Brain pericyte (primary cell): ENCODE measurements at places on chromosomes 12 and 14.

DNA sequence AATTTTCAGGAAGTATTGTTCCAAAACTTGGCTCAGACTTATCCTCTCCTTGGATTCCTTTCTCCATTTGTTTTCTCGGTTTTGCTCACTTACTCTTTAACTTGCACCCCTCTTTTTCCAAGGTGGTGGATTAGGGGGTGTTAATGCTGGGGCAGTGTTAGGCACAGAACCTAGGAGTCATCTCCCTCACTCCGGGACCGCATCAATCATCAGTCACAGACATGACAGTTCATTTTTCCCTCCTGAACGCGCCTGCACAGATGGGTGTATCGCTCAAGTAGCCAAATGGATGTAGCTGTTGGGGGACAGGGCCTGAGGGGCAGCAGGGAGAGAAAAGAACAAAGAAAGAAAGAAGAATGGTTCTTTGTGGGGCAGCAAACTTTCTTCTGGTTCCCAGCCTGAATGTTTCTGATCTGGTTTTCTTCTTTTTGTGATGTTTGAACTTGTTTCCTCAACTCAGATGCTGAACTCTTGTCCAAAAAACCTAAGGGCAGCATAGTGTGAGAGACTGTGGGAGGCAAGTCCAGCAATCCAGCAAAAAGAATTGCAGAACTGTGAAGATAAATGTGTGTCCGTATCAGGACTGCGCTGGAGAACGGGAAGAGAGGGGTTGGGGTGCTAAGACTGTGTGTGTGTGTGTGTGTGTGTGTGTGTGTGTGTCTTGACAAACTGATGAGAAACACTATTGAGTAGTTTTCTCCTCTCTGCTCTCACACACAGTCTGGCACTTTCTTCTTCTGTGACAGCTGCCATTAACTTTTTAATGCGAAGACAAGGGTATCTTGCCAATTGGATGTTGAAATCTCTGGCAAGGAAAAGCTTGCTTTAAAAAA, 131.1 kb downstream of the FBXL14 start:
- no peak for DNase-seq

DNA sequence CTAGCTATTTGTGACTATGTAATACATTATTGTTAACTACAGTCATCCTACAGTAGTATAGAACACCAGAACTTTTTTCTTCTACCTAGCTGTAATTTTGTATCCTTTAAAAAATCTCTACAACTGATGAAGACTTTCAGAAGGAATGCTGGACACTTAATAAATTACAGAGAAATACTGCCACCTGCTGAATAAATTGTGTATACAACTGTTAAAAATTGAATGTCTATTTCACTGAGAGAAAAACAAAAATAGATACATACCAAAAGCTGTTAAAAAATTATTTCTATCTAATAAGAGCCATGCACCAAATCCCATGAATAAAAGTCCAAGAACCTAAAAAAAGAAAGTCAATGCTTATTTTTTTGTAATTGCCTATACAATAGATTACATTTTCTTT, 6.6 kb downstream of the TSPAN19 start:
- DNase-seq, result no peak

GRCh38 chr14:51962711-51963110, 26.6 kb upstream of the RTRAF start:
- no peak for DNase-seq

DNA sequence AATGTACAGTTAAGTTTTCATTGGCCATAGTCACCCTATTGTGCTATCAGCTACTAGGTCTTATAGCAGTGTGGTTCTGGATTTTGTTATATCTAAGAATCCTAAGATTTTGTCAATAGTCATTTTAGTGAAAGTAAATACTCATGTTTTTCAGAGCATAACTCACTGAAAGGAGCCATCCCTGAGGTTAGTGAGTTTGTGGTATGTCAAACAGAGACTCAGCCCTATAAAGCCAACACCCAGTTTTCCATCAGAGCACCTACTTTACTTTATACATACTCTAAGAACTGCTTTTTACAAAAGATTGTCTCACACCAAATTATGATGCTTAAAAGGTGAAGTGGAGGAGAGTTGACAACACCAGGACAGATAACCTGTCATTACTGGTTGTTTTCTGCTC, 686.3 kb upstream of the LRFN5 start:
- DNase-seq, result no peak

DNA sequence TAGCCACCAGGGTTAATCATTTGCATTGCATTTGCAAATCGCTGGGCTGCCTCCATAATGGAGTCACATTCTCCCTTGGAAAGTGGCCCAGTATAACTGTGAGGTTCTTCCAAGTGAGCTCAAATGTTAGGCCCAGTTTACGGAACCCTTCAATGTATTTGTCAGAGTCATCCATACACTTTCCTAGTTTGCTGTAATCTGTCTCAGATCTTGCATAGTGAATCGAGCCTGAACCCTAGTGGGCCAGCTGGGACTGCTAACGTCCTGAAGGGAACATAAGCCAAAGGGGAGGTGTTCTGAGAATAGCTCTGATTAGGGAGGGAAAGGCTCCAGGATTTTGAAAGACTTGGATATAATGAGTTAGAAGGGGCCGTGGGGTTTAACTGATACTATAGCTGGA, 406.3 kb downstream of the SLC6A15 start:
- DNase-seq, result no peak

- DNase-seq, result no peak
These were observed 2.2 kb upstream of the NFKBIA start for GRCh38 chr14:35406506-35407305.

DNA sequence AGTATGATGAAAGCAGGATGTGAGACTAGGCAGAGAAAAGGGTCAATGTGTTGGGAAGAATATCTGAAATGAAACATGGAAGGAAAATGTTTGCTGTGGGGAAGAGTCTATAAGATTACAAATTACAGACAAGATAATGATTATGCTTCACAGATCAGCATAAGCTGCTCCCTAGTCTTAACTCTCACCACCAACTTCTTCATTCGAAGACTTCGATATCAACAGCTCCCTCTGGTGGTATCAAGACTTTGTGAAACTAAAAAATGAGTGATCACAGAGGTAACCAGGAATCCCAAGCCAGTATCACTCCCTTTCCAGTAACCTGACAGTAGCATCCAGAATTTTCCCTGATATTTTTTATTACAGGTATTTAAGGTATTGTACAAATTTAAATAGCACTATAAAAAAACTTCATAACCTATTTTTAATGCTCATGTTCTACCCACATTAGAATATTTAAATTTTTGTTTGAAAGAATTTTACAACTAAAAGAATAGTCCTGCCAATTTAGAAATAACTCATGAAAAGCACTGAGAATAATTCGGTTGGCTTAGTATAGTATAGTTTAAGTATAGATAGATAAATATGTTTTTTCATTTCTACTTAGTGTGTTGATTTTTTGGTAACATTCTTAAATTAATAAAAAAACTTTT, 84.4 kb downstream of the C2CD5 start:
- no peak for DNase-seq

DNA sequence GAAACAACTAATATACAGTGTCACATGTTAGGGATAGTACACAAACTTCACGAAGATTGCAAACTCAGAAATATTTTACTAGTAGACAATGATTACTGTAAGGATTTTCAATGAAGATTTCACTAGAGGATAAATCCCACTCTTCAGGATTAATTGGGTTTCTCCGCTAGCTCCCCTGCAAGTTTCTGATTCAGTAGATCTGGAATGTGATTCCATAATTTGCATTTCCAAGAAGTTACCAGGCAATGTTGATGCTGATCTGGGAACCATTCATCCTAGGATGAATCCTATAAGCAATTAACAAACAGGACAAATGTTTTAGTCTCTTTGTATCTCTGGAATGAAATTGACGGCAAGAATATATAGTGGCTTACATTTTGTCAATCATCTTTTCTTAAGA, 272.4 kb downstream of the ALX1 start:
- no peak for DNase-seq

GRCh38 chr14:105748204-105748578, 221.8 kb downstream of the TMEM121 start:
- DNase-seq, result no peak

DNA sequence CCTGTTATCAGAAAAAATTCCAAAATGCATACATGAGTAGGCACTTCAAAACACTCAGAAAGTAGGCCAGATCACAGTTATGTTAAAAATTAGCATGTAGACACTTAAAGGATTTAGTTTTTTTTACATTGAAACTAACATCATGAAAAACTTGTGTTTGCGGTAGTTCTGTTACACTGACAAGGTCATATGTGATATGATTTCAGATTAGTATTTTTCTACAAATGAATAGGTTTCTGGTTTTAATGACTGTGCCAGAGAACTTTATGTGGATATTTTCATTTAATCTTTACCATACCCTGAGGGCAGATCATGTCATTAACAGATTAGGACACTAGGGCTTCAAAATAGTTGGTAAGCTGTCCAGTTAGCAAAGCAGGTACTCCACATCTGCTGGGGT, 20.7 kb downstream of the YARS2 start:
- DNase-seq, result no peak

DNA sequence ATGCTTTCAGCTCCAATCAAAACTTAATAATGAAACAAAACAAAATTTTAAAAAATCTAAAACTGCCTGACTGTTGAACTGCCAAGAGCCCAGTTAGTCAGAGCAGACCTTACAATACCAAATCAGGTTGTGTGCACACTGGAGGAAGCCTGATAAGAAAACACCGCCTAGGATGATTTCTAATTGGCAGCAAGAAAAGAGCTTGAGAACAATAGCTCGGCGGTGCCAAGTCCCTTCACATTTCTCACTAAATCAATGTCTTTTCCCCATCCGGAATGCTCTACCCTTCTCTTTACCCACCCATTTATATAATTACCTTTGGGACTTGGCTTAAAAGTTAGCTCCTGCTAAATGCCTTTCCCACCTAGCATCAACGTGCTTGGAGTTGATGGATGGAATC, 256.7 kb downstream of the C12orf75 start:
- DNase-seq, result no peak

- DNase-seq, result no peak
These were observed 295.6 kb downstream of the DPF3 start for GRCh38 chr14:72598306-72598705.

DNA sequence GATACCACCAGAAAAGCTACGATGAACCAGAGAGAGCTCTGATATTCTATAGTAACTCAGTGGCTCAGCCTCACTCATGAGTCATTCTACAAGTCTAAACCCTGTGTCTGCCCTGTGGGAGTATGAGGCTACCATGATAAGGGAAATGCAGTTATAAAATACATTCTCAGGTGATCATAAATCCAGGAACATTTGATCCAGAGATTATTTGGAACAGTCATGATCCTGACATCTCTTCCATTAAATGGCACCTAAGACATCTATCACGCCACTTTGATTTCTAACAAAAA, 202.6 kb upstream of the RASSF8 start:
- DNase-seq, result no peak

DNA sequence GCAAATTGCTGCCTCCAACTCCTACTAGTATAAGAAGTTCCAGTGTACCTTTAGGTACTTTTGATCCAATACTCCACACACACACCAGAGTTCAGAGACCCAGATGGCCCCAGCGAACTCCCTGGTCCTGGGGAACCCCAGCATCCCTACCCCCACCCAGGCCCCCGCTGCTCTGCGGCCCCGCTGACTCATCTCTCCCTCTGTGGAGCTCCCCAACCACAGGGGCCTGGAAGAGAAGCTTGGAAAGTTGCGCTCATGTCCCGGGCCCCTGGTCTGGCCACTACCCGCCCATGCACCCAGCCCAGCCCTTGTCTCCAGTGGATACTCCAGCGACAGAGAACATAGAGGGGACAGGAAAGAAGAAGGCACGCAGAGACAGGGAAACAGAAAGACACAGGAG, 4.2 kb upstream of the SP7 start:
- DNase-seq, result no peak

- no peak for DNase-seq
These were observed 107.1 kb downstream of the GPR135 start for GRCh38 chr14:59358102-59358501.

DNA sequence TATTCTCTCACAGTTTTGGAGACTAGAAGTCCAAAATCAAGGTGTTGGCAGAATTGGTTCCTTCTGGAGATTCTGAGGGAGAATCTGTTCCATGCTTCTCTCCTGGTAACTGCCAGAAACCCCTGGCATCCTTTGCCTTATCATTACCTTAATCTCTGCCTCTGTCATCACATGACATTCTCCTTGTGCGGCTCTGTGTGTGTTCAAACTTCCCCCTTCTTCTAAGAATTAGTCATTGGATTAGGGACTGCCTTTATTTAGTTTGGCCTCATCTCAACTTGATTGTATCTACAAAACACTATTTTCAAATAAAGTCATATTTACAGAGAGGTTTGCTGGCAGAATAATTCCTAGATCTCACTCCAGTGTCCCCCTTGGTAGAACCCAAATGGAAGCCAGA, 68.9 kb downstream of the ZNF641 start:
- DNase-seq, result no peak

DNA sequence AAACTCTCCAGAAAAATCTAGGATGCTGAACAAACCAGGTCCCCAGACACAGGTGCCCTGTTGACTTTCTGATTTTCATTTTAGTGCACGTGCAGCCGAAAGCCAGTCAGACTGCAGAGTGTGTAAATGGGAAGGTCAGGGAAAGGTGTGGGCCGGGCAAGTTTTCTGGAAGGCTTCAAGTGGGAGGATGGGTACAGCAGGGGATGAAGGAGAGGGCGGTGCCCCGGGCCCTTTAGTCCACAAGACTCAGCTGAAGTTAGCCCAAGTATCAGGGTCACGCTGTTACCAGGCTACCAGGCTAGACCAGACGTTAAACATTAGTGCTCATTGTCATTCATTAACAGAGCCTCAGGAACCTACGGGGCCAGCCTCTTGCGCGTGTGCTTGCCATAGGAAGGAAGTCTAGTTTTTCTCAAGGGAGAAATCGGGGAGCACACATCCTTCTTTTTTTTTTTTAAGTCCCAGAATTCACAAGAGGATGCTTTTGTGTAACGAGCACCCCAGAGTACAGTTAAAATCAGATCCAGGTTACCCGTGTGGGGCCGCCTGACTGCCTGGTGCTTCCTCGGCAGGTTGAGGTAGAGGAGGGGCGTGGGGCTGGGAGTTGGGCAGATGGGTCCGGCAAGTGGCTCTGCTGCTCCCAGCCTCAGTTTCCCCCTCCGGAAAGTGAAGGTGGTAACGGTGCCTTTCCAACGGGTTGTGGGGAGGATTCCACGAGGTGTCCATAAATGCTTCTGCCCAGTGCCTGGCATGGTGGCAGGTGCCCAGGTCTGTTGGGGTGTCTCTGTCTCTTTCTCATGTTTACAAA, 19.1 kb downstream of the BCL7A start:
- DNase-seq, result no peak

DNA sequence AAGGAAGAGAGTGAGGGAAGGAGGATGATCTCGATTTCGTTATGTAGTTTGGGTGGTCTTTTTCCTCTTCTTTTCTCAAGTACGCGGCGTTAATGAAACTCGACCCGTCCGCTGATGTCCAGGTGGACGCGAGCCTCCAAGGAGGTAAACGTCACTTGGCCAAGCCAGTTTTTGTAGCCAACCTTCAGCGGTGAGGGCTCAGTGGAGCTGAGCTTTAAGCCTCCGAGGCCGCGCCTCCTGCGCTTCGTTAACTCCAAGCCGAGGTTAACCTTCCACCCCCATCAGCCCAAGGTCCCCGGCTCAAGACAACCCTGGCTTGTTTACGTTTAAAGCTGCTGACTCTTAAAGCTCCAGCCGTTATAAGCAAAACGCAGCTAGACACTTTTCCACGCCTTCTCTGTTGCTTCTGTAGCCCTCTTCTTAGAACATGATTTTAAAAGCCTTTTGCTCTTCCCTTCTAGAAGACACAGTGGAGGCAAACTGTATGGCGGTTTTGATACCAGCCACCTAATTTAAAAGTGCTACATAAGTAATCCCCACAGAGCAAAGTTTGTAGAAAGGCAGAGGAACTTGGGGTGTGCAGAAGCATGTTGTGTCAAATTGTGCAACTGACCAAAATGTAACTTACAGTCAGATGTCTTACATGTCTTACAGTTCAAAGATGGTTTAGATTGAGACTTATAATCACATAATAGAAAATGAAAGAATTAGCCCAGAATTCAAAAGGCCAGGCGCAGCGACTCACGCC, 923 bp upstream of the ITPR2 start:
- DNase-seq, result no peak
